ENCODE measurements at places on chromosomes 5 and 9. TPM values are rescaled to one million over a fixed set of nuclear protein-coding genes. Genes with fewer than 3 reads are reported as not detected.

The GABRA6 gene
- total RNA-seq, result not detected

The WNT8A gene
- total RNA-seq, result not detected

The CCDC69 gene
- 2.0 TPM for total RNA-seq

The PCDHA9 gene
- under 0.01 TPM for total RNA-seq

The ADGRD2 gene
- not detected for total RNA-seq

The ABO gene
- not detected for total RNA-seq

The GOLGA2 gene
- total RNA-seq, result 160 TPM

The CACNA1B gene
- total RNA-seq, result under 0.01 TPM

The IZUMO3 gene
- total RNA-seq, result not detected

The MUSK gene
- total RNA-seq, result under 0.01 TPM

The CHSY3 gene
- 43.7 TPM for total RNA-seq

The ENHO gene
- not detected for total RNA-seq

The SMIM15 gene
- 102 TPM for total RNA-seq

The PCDHGA12 gene
- 33.7 TPM for total RNA-seq

The DEPDC1B gene
- total RNA-seq, result 1.5 TPM

The RNF183 gene
- not detected for total RNA-seq

The TEX48 gene
- total RNA-seq, result not detected

The PCDHB10 gene
- total RNA-seq, result 0.42 TPM

The POU5F2 gene
- 1.2 TPM for total RNA-seq

All from smooth muscle cell of the umbilical artery (primary cell).